T1000 (cell line): ENCODE measurements at places on chromosomes 3 and 15.

DNA sequence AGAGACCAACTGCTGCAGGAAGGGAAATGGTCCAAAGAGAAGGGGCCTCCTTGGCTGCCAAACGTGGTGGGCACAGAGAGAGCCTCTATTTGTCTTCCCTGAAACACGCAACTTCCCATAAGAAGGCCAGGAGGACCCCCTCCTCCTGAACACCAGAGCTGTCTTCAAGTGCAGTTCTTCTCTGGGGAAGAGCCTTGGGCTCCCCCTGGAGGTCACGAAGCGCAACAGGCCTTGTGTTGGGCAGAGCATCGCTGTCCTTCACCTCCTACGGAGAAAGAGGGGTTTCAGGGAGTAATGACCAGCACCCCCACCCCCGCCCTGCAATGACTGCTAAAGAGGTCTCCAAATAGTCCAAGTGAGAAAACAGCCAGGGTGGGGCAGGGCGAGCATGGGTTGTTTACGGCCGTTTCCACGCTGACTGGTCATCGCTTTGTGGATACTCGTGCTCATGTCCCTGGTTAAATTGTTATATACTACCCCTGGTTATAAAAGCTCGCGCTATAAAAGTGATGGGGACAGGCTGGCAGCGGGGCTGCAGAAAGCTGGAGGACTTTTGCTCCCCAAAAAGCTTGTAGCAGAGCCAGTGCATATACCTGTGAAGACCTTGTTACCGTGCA lies 397.5 kb upstream of the ATP10A start:
- DNase-seq, result no peak

- DNase-seq, result no peak
Observed at GRCh38 chr3:177461765-177462164, 264.5 kb upstream of the TBL1XR1 start.

- no peak for DNase-seq
Observed at GRCh38 chr3:115401851-115402501, 221.3 kb upstream of the GAP43 start.

- no peak for DNase-seq
Observed at GRCh38 chr15:38555686-38556334, 8.8 kb downstream of the RASGRP1 start.
